ENCODE measurements at places on chromosomes 1 and 21. TPM values are rescaled to one million over a fixed set of nuclear protein-coding genes. Genes with fewer than 3 reads are reported as not detected.

- no peak overlapping the region for H3K4me3 ChIP-seq
- H3K27ac ChIP-seq = no peak overlapping the region
- H3K4me1 ChIP-seq = no peaks in the 10 kb centered on the region
- H3K36me3 ChIP-seq = no peaks in the 10 kb centered on the region
Observed at GRCh38 chr21:37828991-37829390, 87.3 kb downstream of the KCNJ6 start.

DNA sequence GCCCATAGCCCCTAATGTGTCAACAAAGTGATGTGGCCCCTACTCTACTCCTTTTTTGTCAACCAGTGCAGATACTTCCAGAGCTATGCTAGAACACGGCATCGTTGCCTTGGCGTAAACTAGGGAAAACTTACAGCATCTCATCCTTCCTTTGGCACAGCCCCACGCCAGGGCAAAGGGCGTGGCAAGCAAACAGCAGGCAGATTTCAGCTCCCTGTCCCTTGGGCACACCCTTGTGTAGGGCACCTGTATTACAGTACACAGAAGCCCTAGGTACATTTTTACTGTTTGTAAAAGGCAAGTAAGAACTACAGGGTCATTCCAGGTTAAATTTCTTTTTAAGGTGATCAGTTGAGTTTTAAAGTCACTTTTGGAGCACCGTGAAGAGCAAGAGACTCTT is 29.3 kb downstream of the PRDX6 start:
- no peaks in the 10 kb centered on the region for H3K36me3 ChIP-seq
- H3K27ac ChIP-seq = no peak overlapping the region
- no peak for DNase-seq
- no peaks in the 10 kb centered on the region for H3K4me1 ChIP-seq

DNA sequence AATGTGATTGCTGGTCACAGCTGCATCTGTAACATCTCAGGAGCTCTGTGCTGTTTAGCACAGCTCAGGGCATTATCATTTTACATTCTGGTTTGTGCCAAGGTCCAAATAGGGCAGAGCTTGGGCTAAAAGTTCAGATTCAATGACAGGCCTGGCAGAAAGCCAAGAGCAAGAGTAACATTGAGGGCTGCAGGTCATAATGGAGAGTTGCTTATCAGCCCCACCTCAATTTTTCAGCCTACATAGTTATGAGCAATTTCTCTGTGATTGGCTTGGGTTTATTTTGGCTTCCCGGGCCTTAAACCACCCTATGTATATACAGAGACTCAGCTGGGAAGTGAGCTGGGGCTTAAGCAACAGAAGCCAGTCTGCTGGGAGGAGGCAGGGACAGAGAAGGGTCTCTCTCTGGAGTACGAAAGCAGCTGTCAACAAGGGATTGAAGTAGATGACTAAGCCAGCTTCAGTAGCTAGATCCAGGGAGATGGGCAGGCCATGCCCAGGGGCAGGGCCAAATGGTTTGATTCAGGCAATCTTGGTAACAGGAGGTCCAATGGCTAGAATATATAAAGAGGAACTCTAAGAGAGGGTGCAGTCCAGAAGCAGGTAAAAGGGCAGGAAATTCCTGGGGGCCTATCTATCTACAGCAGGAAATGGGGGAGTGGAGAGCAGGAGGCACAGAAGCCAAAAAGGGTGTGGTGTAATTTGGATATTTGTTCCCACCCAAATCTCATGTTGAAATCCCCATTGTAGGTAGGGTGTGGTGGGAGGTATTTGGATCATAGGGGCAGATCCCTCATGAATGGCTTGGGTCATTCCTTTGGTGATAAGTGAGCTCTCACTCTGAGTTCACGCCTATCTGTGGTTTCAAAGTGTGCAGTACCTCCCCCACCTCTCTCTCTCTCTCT is 49.0 kb downstream of the BRINP2 start:
- H3K27ac ChIP-seq = no peak overlapping the region
- no peaks in the 10 kb centered on the region for H3K27me3 ChIP-seq
- no peaks in the 10 kb centered on the region for H3K4me1 ChIP-seq
- H3K4me3 ChIP-seq = no peak overlapping the region
- no peaks in the 10 kb centered on the region for H3K36me3 ChIP-seq

- no peaks in the 10 kb centered on the region for H3K4me1 ChIP-seq
- H3K36me3 ChIP-seq = no peaks in the 10 kb centered on the region
- no peak for DNase-seq
- H3K27me3 ChIP-seq = no peaks in the 10 kb centered on the region
- no peak overlapping the region for H3K4me3 ChIP-seq
Observed at GRCh38 chr1:4127592-4128140, 227.6 kb upstream of the C1orf174 start.

The GLMN gene
- 9.7 TPM for total RNA-seq

DNA sequence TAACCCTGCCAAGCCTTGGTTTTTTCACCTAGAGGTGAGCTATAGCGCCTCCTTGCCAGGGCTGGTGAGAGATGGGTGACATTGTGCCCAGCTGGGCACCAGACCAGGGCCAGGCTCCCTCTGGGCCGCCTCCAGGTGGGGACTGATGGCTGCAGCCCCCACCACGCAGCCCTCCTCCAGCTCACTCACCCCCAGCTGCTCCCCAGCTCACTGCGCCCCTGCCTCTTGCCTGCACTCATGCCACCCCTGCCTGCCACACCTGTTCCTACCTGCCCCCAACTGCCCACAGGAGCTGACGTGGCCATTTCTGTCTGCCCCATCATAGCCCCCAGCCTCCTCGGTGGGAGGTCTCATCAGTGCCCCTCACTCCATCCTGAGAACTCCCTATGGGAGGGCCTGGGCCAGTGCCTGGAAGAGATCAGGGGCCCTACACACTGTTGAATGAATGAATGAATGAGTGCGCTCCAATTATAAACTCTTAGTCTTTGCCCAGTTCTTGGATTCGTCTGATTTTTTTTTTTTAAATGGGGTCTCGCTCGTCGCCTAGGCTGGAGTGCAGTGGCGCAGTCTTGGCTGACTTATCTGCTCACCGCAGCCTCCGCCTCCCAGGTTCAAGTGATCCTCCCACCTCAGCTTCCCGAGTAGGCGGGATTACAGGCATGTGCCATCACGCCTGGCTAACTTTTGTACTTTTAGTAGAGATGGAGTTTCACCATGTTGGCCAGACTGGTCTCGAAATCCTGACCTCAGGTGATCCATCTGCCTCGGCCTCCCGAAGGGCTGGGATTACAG is 26.4 kb upstream of the VPS13D start:
- H3K36me3 ChIP-seq = no peaks in the 10 kb centered on the region
- DNase-seq = no peak
- H3K27me3 ChIP-seq = no peaks in the 10 kb centered on the region
- H3K4me1 ChIP-seq = no peaks in the 10 kb centered on the region
- no peak overlapping the region for H3K4me3 ChIP-seq

DNA sequence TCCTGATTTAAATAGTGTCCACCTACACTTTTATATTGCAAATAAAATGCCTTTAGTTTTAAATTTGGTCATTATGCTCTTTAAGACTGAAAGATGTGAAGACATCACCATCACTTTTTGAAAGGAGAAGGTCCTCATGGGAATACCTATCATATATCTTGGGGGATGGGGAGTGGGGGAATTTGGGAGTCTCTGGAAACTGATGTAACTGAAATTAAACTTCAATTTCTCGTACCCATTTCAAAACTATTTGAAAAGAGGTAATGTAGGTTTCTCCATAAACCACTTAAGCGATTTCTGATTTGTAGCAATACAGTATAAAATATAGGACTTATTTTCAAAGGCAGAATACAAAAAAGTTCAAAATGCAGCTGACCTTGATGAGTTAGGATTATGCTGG is 924 bp downstream of the EXTL2 start:
- no peaks in the 10 kb centered on the region for H3K36me3 ChIP-seq
- no peak for DNase-seq
- H3K27me3 ChIP-seq = no peaks in the 10 kb centered on the region
- peaks cover 3% of the 10 kb centered on the region for H3K4me1 ChIP-seq

GRCh38 chr1:223678841-223679240 is 13.3 kb upstream of the CAPN8 start:
- H3K27ac ChIP-seq = no peak overlapping the region
- DNase-seq = no peak
- no peaks in the 10 kb centered on the region for H3K27me3 ChIP-seq
- no peak overlapping the region for H3K4me3 ChIP-seq
- H3K4me1 ChIP-seq = no peaks in the 10 kb centered on the region

DNA sequence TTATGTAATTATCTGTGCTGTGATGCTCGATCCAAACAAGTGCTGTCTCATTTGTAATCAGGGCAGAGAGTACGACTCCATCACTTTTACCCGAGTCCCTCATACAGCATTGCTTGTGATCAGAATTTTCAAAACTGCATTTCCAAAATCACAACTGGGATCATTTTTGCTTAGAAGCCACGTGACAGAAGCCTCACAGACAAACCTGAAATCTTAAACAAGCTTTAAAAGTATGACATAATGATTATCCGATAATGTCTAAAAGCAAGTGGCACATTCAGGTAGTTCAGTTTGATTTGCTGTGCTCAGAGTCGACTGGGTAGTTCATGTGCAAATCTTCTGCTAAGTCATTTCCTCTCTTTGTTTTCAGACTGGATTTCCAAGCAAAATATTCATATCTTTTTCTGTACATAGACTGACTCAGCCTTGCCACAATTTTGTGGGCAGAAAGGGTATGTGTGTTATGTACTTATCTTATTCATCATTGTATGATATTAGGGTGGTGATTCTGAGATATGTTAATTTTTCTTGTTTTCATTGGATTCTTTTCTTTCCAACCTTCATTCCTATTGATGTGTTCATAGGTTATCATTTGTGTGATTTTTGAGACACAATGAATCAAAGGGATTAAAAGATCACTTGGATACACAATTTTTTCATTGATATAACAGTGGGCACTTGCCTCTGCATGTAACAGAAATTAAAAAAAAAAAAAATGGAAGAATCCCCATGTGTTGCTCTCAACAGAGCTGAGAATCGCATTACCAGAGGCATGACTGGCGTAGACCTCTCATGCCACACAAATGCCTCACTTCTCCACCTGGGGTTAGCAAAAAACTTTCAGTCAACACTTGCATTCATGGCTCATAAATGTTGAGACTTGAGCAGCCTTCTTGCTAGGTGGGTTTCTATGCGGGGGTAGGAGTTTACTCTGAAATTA is 355.7 kb downstream of the LTN1 start:
- no peaks in the 10 kb centered on the region for H3K36me3 ChIP-seq
- H3K27ac ChIP-seq = no peak overlapping the region
- peaks cover 4% of the 10 kb centered on the region for H3K4me1 ChIP-seq
- H3K4me3 ChIP-seq = no peak overlapping the region
- no peak for DNase-seq
- H3K27me3 ChIP-seq = no peaks in the 10 kb centered on the region

DNA sequence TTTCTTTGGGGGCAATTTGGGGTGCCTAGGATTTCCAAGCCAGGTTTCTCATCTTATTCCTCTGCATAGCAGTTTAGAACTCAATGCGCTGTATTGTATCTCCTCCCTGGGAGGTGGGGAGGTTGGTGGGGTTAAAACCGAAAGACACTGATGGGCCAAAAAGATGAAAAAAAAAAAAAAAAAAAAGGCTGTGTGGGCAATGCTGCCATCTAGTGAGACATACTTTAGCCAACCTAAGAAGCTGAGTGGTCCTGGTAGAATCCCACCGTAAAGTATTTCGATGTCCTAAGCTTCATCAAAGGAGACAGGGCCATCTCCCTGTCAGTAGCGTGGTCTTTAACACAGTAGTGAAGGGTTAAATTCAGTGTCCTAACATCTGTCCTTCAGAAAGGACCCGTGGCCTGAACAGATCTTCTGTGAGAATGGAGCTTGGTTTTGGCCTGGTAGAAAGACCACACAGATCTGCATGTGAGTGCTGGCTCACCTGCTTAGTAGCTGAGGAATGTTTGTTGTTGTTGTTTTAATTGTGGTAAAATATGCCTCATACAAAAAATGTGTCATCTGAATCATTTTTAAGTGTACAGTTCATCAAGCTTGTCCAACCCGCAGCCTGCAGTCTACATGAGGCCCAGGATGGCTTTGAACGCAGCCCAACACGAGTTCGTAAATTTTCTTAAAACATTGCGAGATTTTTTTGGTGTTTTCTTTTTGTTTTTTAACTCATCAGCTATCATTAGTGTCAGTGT is 226.2 kb downstream of the KIF26B start:
- no peak overlapping the region for H3K4me3 ChIP-seq
- no peaks in the 10 kb centered on the region for H3K36me3 ChIP-seq
- DNase-seq = no peak
- no peaks in the 10 kb centered on the region for H3K27me3 ChIP-seq
- no peak overlapping the region for H3K27ac ChIP-seq

The SPRR1B gene
- total RNA-seq = not detected
